ENCODE measurements at places on chromosomes 5 and 9.

DNA sequence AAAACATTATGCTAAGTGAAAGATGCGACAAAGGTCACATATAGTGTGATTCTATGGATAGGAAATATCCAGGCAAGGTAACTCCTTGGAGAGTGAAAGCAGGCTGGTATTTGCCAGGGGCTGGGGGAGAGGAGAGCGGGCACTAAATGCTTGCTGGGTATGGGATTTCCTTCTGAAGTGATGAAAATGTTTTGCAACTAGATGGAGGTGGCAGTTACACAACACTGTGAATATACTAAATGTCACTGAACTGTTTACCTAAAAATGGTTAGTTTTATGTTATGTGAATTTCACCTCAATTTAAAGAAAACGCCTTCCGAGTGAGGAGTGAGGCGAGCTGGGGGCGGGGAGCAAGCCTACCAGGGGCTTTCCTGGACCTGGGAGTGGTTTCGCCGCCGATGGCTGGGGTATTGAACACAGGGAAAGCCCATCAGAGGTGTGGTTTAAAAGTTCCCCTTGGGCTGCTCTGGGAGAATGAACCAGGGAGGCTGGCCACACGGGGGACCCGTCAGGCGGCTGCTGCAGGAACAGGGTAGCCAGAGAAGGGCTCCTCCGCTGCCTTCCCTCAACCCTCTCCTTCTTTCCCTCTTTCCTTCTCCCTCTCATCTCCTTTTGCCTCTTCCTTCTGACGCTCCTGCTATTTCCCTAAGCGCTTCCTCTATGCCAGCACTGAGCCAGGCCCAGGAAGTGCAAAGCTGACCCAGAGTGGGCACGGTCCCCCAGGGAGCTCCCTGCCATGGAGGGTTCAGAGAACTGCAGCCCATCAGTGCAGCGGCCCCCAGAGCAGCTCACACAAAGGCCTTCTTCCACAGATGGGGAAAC, 4.9 kb downstream of the AKNA start:
- DNase-seq, result no peak

- DNase-seq, result no peak
These were observed at the start of gene TENT4A for GRCh38 chr5:6713274-6714225. Gene TENT4A, plus strand, starts transcription at chr5:6713432. Its CDS starts 552 bp downstream, at chr5:6713984.

GRCh38 chr9:99357575-99357974, 135.5 kb downstream of the SEC61B start:
- DNase-seq, result no peak

DNA sequence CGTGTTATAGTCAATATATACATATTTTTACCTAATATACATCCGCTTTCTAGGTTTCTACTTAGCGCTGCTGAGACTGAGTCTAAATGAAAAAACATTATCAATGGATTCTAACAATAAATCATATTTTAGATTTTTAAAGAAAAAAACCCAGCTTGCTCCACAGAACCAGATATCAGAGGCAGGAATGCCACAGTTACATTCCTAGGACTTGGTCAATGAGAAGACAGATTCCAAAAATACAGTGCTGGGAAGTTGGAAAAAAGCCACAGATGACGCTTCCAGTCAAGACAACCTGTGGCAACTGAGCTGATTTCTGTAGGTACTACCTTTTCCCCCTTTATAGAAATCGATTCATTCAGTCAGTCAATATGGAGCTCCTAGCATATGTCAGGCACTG, 577 bp upstream of the CCDC112 start:
- no peak for DNase-seq

DNA sequence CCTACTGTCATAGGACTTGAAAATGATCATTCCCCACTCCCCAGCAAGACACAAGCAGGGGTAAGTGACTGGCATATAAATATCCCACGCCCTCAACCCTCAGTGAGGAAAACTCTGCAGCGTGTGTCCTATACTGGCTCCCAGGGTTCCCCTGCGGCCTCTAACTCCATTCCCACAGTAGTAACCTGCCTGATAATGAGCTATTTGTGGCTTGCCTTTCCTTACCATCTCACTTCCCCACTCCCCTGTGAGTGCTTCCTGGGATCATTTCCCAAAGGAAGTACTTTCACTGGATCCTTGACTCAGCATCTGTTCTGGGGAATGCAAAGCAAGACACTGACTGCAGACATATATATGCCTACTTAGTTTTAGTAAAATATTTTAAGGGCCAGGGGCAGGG, 14.3 kb downstream of the CDC14B start:
- DNase-seq, result no peak

DNA sequence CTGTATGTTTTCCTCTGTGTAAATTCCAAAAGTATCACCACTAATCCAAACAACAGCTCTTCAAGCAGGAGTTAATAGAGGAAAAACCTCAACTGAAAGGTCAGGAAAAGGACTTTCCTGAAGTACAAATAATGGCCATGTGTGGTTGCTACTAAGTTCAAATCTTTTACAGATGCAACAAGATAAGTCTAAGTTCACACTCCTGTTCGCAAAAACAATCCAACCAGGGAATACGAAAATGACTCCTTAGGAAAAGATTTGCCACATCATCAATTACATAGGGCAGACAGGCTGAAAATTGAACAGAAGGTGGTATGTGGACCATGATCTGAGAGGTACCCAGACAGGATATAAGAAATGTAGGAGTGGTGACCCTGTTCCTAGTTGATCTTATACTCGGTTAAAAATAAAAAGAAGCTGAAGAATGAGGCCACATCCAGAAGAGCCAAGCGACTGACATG, 210.2 kb downstream of the TSSK1B start:
- no peak for DNase-seq

DNA sequence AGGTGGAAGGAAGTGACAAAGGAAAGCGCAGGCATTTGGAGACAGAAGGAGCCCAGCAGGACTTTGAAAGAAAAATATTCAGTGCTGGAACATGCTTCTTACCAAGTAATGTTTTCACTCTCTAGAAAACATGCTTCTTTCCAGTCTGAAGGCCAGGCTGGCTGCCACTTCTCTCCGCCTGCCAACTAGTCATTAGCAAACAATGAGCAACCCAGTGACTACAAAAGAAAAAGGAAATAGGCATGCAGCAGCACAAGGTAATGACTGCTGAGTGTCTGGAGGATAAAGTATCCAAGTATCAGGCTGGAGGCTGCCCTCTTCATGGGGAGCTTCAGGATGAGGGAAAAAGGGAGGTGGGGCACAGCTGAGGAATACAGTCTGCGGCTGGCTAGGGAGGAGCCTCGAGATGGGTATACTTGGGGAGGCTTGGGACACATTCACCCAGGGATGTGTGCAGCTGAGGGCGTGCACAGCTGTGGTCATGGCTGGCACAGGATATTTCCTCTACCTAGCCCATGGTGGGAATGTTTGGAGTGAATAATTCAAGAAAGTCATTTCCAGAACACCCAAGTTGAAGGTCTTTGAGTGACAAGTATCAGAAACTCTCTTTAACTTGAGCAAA, 161.5 kb upstream of the KIF2A start:
- peak; percentile 56 for DNase-seq

Data from LNCaP clone FGC (cell line).